ENCODE measurements at places on chromosomes 7 and 10.

- no peak overlapping the region for H3K27ac ChIP-seq
- H3K4me1 ChIP-seq: no peaks in the 10 kb centered on the region
- no peak for DNase-seq
- H3K4me3 ChIP-seq: no peak overlapping the region
- peaks cover 2% of the 10 kb centered on the region for H3K27me3 ChIP-seq
These were observed 13.1 kb upstream of the SLC26A3 start for GRCh38 chr7:107816011-107816566.

GRCh38 chr7:14336256-14336655 lies 346.8 kb upstream of the ETV1 start:
- H3K36me3 ChIP-seq: no peaks in the 10 kb centered on the region
- no peak overlapping the region for H3K27ac ChIP-seq
- H3K4me3 ChIP-seq: no peak overlapping the region

DNA sequence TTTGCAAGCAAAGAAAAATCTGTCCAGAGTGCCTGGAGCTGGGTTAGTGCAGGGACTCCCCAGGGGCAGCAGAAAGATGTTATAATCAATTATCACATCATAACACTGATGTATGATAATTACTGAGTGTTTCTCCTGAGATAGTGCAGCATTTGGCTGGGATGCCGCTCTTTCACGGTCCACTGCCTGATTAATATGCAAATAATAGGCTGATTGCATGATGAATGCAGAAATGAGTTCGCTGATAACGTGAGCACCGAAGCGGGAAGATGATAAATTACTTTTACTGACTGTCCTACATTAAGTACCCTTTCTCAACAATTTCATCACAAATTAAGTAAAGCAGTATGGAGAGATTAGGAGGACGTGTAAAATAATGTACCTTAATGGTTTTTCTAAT lies 71.4 kb upstream of the SH2B2 start:
- peaks cover 16% of the 10 kb centered on the region for H3K4me1 ChIP-seq
- H3K27me3 ChIP-seq: peaks cover 5% of the 10 kb centered on the region
- H3K27ac ChIP-seq: no peak overlapping the region

DNA sequence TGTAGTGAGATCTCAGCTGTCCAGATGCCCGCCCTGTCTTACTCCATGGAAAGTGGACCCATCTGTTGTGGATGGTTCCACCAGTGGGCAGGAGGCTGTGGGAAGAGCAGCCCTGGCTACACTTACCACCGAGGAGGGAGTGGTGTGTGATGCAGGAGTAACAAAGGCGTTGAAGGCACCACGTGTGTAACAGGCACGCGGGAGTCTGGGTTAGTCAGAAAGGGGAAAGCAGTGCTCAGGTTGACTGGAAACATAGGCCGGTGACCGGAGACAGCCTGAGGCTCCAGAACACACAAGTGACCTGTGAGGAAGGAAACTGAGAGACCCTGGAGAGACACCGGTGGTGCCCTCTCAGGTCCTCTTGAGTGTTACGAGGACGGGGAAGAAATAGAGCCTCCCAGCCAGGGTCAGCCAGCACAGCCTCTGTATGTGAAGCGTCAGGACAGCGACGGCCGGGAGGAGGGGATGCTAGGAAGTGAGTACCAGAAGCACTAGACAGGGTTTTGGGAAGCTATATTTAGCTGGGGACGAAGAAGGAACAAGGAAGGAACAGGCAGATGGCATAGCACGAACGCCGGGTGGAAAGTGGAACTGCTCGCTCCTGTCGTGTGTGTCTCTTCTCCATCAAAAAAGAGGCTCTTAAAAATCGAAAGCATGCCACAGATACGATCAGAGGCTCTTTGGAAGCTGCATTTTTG lies 51.7 kb downstream of the DAGLB start:
- DNase-seq: no peak
- peak overlapping the region; percentile 94 for H3K27ac ChIP-seq
- peaks cover 20% of the 10 kb centered on the region for H3K4me1 ChIP-seq
- no peak overlapping the region for H3K4me3 ChIP-seq

- H3K36me3 ChIP-seq: peaks cover 5% of the 10 kb centered on the region
- peaks cover 87% of the 10 kb centered on the region for H3K4me1 ChIP-seq
- no peak overlapping the region for H3K4me3 ChIP-seq
- no peak for DNase-seq
- H3K27ac ChIP-seq: peak overlapping the region; percentile 92
These were observed 176.3 kb upstream of the BMPER start for GRCh38 chr7:33728873-33729551.

DNA sequence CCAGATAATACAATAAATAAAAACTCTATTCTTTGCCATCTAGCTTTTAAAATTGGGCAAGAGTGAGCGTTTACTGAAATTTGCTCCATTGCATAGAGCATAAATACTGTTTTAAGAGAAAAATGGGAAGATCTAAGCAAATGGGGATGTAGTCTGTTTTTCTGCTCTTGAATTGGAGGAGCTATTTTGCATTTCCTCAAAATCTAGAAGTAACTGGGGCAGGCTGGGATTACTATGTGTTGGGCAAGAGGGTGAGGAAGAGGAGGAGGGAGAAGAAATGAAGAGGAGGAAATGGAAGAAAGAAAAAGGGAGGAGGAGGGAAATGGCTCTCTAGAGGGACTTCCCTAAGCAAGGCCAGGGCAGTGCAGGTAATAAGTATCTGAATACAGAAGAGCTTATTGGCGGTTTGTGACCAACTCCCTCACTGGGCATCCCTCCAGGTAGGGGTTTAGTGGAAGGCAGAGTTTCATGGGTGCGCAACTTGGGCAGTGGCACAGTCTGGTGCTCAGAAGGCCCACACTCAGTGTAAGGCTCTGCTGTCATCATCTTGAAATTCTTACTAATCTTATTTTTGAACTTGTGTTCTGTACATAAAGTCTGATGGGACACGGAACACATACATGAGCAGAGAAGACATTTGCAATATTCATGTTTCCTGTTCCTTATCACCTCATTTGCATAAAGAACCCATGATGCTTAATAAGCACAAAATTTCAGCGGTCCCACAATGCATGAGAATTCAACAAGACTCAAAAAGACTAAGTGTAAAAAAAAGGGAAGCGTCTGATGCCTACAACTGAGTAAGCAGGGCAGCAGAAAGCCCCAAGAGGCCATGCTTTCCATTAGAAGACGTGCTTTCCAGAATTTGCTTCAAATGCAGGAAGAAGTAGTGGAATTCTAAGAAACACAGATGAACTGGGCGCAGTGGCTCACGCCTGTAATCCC lies 116.9 kb downstream of the EVX1 start:
- H3K27me3 ChIP-seq: peaks cover 3% of the 10 kb centered on the region
- H3K36me3 ChIP-seq: no peaks in the 10 kb centered on the region

DNA sequence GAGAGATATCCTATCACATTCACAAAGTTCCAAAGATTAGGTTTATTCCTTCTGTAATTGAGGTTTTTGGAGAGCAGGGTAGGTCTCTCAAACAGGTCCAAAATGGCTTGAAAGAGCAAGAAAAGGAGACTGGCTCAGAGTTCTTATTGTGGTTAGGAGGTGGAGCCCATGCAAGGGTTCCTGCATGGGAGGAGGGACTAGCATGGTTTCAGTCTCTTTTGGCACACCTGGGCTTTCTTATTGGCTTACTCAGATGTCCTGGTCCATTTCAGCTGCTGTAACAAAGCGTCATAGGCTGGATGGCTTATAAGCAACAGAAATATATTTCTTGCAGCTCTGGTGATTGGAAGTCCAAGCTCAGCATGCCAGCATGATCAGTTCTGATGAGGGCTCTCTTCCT lies 493.1 kb downstream of the REEP3 start:
- H3K4me1 ChIP-seq: peaks cover 13% of the 10 kb centered on the region
- H3K27ac ChIP-seq: no peak overlapping the region
- H3K36me3 ChIP-seq: no peaks in the 10 kb centered on the region
- DNase-seq: no peak
- no peak overlapping the region for H3K4me3 ChIP-seq

GRCh38 chr7:129896568-129897382 lies 56.0 kb downstream of the UBE2H start:
- H3K4me3 ChIP-seq: no peak overlapping the region
- peaks cover 60% of the 10 kb centered on the region for H3K36me3 ChIP-seq
- no peak for DNase-seq
- H3K27ac ChIP-seq: no peak overlapping the region

- H3K4me3 ChIP-seq: no peak overlapping the region
- peaks cover 4% of the 10 kb centered on the region for H3K27me3 ChIP-seq
- H3K4me1 ChIP-seq: no peaks in the 10 kb centered on the region
- H3K27ac ChIP-seq: no peak overlapping the region
These were observed 7.1 kb downstream of the GIMAP1 start for GRCh38 chr7:150723467-150723866.

DNA sequence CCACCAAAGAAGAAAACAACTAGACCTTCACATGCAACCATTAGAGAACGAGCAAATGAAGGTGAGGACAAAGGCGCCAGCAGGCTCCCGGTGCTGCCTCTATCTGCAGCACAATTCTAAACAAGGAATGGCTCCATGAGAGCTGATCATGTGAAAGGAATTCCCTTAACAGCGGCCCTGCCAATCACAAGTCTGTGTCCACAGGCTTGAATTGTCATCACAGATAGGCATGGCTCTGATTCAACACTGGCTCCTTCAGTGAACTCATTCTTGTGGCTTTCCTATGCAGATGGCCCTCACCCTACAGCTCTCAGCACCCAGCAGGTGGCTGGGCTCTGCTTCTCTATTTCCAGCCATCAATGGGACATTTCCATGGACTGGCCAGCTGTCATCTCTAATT lies 36.2 kb downstream of the LAMB1 start:
- peaks cover 6% of the 10 kb centered on the region for H3K4me1 ChIP-seq
- H3K4me3 ChIP-seq: no peak overlapping the region
- peaks cover 60% of the 10 kb centered on the region for H3K36me3 ChIP-seq
- peaks cover 2% of the 10 kb centered on the region for H3K27me3 ChIP-seq
- DNase-seq: no peak
- no peak overlapping the region for H3K27ac ChIP-seq

DNA sequence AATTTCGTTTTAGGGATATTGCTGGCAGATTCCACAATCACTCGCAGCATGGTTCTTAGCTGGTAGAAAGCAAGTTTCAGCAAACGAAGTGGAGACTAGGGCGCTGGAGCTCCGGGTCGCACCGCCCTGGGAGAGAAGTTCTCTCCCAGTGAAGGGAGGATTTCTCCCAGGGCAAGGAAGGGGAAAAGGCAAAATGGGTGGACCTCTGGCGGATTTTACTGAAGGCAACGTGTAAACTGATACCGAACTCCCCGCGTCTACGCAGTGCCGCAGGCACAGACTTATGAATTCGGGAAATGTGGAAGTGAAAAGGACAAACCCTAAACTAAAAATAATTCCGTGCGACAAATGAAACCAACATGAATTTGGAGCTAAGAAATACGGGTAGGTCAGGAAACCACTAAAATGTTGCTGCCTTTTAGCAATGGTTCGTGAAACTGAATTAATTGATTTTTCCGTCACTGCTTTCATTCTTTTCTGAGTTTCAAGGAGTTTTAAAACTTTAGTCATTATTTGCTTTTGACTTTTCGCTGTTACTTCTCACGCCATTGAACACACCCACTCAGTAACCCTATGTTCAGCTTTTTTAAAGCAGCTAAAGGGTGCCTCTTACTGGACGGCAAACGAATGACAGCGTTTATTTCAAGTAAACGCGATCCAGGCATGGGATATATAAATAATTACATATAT lies at the start of gene MYOF:
TSS of gene MYOF (minus strand) at position 190 of the 690 bp plus-strand sequence. CDS start at position 50, 140 bp downstream.
- DNase-seq: peak; percentile 53
- peak within 1 kb of the TSS; percentile 89 for H3K4me3 ChIP-seq
- H3K27me3 ChIP-seq: peaks cover 8% of the 10 kb centered on the region
- H3K4me1 ChIP-seq: peaks cover 26% of the 10 kb centered on the region
- peak within 1 kb of the TSS; percentile 9 for H3K27ac ChIP-seq

DNA sequence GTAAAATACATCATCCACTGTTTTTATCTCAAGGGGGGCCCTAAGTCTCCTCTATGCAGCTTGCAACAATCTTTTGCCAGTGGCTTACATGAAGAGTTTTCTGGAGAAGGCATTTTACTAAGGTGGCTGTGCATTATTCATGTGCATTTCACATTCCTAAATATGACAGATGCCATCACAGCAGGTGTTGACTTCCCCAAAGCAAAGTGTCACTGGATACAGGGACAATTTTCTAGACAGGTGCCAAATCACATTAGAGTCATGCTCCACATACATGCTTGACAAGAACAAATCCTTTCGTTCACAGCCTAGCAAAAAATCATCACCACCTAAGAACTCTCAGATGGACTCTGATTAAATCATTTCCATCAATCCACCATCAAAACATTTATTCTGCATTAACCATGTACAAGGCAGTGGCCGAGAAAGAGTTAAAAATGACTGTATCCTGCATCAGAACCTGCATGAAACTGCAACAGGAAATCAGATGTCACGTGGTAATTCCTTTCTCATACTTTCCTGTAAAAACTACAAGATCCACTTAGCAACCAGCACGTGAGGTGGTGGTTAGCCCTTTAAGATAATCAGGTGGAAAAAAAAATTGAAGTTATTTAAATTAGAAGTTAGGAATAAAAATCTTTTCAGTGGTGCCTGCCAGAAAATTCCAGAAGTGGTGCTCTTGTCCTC lies 88.2 kb upstream of the AFAP1L2 start:
- peaks cover 31% of the 10 kb centered on the region for H3K36me3 ChIP-seq
- no peak overlapping the region for H3K27ac ChIP-seq
- peaks cover 29% of the 10 kb centered on the region for H3K4me1 ChIP-seq
- DNase-seq: no peak
- no peak overlapping the region for H3K4me3 ChIP-seq

DNA sequence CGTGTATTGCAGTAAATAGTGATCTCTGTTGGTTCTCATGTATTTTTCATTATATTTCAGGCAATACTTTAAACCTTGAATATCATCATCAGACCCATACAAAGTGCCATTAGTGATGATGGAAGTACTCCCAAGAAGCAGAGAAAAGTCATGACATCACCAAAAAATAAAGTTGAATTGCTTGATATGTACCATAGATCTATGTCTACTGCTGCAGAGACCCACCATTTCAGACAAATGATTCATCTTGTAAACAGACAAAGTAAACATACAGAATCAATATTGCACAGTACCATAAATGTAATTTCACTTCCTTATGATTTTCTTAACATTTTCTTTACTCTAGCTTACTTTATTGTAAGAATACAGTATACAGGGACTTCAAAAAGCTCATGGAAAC lies 347.8 kb downstream of the IPMK start:
- no peaks in the 10 kb centered on the region for H3K4me1 ChIP-seq
- no peak for DNase-seq
- no peak overlapping the region for H3K27ac ChIP-seq
- no peaks in the 10 kb centered on the region for H3K36me3 ChIP-seq
- H3K4me3 ChIP-seq: no peak overlapping the region
- H3K27me3 ChIP-seq: no peaks in the 10 kb centered on the region

- no peaks in the 10 kb centered on the region for H3K36me3 ChIP-seq
- H3K27ac ChIP-seq: no peak overlapping the region
- no peak overlapping the region for H3K4me3 ChIP-seq
- peaks cover 5% of the 10 kb centered on the region for H3K4me1 ChIP-seq
- H3K27me3 ChIP-seq: peaks cover 6% of the 10 kb centered on the region
These were observed 37.4 kb upstream of the EEPD1 start for GRCh38 chr7:36115448-36116321.

All from nephron progenitor cell (in vitro differentiated cells).